ENCODE measurements at places on chromosomes 12 and 14.

- DNase-seq, result no peak
- no peak overlapping the region for H3K4me3 ChIP-seq
- H3K4me1 ChIP-seq, result no peaks in the 10 kb centered on the region
- no peaks in the 10 kb centered on the region for H3K27me3 ChIP-seq
Measured at GRCh38 chr12:130011611-130012385, 108.0 kb upstream of the TMEM132D start.

DNA sequence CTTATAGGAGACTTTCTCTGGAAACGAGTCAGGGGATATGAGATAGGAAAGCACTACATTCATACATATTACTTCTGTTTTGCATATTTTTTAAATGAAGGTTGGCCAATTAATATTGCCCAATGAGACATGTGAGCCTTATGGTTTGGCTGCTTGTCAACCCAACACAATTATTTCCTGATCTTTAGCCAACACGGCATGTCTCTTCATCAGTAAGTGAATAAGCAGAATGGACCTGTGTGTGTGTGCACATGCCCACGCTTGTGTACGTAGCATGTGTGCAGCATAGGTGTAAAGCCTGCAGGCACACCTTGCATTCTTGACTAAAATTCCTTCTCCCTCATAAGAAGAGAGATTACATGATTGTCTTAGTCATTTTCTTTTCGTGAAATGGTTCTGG lies 88.3 kb downstream of the STON2 start:
- no peak overlapping the region for H3K27ac ChIP-seq
- H3K4me1 ChIP-seq, result peaks cover 10% of the 10 kb centered on the region
- no peak for DNase-seq
- no peak overlapping the region for H3K4me3 ChIP-seq

DNA sequence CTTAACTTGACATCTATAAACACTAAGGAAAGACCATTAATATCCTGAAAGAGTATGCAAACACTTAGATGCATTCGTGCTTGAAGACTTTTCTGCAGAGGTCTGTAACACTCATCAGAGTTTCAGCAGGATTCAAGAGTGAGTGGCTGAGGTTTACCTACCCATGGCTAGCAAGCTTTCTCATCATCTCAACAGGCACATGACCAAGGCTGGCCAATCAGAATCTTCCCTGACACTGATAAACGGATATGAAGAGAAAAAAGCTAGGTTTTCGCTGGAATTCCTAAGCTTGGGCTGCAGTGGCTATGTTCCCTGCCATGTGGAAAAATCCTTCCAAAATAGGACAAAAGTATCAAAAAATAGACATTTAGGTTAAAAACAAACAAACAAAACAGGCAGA lies 162.1 kb upstream of the USP15 start:
- H3K27me3 ChIP-seq, result no peaks in the 10 kb centered on the region
- H3K4me3 ChIP-seq, result no peak overlapping the region
- H3K4me1 ChIP-seq, result peaks cover 8% of the 10 kb centered on the region
- H3K27ac ChIP-seq, result no peak overlapping the region
- no peaks in the 10 kb centered on the region for H3K36me3 ChIP-seq

GRCh38 chr12:105300883-105301282 lies 29.6 kb upstream of the C12orf75 start:
- DNase-seq, result no peak
- no peak overlapping the region for H3K4me3 ChIP-seq
- H3K27ac ChIP-seq, result no peak overlapping the region
- no peaks in the 10 kb centered on the region for H3K36me3 ChIP-seq
- H3K27me3 ChIP-seq, result no peaks in the 10 kb centered on the region
- no peaks in the 10 kb centered on the region for H3K4me1 ChIP-seq
